ENCODE measurements at places on chromosomes 1 and 21. TPM values are rescaled to one million over a fixed set of nuclear protein-coding genes. Genes with fewer than 3 reads are reported as not detected.
A peak's percentile ranks its signal among the peaks of the same experiment; 100 is the strongest.

Gene IFNLR1
- total RNA-seq = 3.7 TPM

Gene SLC22A15
- 10.1 TPM for total RNA-seq

Gene PI4KB
- total RNA-seq = 46.5 TPM

Gene ATP1A4
- not detected for total RNA-seq

GRCh38 chr1:61585714-61586113 lies 139.2 kb downstream of the TM2D1 start:
- DNase-seq = no peak

DNA sequence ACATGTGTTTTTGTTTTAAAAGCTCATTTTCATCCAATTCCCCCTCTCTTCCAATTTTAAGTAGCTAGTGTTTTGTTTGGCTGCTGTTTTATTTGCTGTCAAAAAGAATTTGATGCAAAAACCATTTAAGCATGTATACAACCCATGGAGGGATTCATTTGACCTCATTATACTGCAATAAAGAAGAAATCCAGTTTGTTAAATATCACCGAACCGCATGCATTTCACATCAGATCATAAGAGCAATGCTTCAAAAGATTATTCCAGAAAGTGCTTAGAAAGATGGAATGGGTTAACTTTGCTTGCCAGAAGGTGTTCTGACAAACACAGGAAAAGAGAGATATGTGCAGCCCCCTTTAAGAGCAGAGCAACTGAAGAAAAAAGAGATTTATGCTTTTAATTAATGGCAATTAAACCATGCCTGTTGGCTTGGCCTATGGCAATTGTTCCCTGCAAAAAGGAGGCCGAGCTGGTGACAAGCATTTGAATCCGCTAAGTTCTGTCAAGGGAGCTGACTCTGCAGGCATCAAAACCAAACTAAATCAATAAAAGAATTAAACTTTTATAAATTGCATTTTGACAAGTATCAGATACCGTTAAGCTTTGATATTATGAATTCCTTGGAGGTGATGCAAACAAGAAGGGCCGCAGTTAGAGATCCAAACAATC lies 14.4 kb upstream of the BARHL2 start:
- no peak for DNase-seq

DNA sequence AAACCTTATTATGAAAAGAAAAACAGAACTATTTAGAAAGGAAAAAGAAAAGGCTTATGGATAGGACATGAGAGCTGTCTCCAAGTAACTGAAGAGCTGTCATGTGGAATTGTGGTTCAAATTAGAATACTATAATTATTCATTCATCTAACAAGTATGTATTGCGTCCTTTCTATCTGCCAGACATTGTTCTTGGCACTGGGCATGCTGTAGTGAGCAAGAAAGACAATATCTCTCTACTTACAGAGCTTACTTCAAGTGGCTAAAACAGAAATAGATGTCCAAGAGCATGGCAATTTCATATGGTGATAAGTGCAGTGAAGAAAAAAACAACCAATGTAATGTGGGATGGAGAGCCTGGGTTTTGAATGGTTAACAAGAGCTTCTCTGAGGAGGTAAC lies 413.0 kb downstream of the DPYD start:
- no peak for DNase-seq

DNA sequence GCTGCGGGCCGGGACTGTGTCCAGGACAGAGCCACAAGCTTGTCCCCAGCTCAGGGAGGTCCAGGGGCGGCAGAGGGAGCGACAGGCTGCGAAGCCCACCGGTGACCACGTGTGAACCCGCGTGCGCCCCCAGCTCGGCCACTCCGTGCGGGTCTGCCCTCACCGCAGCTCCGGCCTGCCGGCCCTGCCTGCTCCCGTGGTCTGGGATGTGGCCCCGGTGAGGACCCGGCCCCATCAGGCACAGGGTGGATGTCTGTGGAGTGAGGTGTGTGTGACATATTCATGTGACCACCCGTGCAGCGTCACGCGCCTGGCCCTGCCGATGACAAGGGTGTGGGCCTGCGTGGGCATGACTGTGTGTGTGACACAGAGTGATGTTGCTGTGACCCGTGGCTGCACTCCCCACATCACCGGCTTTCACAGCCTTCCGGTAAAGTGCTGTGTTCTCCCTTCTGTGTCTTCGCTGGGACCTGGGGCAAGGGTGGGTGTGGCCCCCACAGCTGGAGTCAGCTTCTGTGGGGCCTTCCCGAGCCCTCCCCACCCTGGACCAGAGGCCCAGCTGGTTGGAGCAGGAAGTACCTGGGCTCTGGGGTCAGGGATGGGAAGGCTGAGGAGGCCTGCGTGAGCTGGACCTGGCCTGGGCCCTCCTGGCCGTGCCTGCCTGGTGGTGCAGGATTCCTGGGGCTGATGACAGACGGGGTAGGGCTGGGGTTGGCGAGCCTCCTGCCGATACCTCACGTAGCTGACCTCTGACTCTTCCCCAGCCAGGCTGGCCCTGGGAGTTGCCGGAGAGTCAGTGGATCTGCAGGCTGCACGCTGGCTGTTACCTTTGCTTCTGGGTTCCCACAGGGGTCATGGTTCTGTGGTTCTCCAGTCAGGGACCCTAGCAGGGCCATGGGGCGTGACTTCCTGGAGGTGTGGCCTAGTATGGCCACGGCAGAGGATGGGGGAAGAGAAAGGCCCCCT lies 4.1 kb downstream of the RNF223 start:
- no peak for DNase-seq

- DNase-seq = peak; percentile 96
These were observed 47.0 kb downstream of the AHDC1 start for GRCh38 chr1:27556781-27557595.

GRCh38 chr1:56404066-56404465 lies 175.3 kb downstream of the PLPP3 start:
- no peak for DNase-seq

DNA sequence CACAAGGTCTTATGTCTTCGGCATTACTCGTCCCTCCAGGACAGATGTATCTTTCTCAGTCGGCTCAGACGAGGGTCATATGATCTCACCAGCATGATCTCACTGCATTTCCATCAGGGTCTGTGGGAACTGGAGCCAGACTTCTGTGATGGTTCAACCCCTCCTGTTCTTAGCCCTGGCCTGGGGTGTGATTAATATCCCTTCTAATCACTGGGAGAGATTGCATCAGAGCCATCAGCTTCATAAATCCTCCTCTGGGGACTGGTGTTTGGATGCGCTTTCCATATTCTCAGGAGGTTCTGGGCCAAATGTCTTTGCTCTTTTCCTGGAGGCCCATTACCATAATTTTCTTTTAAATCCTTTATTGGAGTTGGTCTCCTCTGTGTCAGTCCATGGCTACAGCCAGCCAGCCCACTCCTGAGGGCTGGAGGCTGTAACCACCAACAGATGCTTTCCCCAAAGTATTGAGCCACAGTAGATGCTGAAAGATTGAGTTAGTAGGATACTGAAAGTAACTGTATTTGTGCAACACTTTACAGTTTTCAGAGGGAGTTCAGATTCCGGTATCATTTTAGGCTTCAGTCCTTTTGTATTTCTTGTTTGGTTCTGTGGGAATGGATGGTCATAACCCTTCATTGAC lies 20.0 kb downstream of the CACNA1E start:
- no peak for DNase-seq

DNA sequence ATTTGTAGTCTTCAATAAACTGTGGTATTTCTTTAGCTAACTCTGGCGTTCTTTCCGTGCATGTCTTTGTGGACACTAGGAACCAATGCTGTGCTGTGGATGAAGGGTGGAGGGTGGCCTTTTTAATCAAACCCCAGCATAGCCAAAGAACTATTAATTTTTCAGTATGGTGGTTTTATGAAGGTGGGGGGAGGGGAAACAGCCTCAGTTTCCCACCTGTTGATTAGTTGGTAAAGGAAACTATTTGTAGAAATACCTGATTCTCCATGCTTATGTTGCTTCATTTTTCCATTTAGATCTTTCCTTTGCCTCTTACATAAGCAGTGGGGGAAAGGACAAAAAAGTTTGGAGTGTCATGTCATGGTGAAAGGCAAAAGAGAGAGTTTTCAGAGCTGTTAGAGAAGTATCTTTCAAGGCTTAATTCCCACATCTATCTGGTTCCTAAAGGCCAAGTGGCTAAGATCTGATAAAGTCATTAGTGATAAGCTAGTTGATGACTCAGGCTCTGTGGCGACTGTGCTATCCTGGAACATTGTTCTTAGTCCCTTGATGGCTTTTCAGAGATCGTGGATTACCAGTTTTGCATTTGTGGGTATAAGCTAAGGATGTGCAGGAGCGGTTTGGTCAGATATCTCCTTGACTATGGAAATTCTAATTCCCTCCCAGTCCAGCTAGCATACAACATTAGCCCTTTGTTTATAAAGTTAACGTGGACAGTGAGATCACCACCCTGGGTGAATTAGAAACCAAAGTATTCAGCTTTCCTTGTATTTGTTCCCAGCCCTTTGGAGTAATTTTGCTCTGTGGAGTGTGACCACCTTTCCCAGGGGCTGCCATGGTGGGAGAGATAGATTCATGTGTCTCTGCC lies 8.7 kb upstream of the HAX1 start:
- DNase-seq = no peak

DNA sequence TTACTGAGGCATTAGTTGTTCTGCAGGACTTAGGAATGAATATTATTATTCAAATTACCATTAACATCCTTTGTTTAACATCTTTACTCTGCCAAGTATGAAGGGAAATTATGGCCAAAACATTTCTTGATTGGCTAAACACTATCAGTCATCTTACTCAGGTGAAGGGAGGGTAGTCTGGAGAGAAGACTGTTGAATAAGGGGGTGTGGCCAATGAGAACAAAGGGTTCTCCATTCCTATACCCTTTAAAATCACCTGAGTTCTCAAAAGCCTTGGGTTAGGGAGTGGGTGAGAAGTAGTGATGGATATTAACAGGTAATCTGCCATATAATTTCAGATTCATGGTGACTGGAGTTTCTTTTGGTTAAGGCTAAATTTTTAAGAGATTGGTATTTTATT lies 19.3 kb downstream of the CRYZL1 start:
- no peak for DNase-seq

DNA sequence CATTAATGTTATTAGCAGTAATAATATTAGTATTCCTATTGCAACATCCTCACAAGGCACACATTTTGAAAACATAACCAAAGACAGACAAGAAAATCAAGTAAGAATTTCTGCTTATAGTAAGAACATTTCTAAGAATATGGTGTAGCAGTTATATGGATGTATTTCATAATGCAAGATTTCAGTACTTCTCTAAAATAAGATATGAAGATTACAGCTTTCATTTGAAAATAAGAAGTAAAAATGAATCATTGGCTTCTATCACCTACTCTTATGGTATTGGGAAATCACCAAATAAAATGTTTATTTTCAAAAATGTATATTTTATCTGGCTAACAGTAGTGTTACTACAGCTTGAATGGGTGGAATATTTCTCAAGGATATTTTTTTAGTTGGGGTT lies 103.8 kb upstream of the USP25 start:
- no peak for DNase-seq

DNA sequence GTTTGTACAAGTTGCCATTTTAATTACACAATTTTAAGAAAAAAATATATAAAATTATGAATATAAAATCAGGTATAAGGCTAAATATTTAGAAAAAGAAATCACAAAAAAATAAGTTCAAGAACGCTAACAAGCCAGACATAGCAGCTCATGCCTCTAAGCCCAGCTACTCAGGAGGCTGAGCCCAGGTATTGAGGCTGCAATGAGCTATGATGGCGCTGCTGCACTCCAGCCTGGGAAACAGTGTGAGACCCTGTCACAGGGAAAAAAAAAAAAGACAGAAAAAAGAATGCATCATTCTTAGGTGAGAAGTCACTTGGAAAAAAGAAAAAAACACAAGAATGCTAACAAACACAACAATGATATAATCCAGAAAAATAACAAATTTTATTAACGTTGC lies 112.3 kb upstream of the PRDX6 start:
- no peak for DNase-seq

- DNase-seq = peak; percentile 92
These were observed 791 bp upstream of the MAST2 start for GRCh38 chr1:45802343-45803298.

DNA sequence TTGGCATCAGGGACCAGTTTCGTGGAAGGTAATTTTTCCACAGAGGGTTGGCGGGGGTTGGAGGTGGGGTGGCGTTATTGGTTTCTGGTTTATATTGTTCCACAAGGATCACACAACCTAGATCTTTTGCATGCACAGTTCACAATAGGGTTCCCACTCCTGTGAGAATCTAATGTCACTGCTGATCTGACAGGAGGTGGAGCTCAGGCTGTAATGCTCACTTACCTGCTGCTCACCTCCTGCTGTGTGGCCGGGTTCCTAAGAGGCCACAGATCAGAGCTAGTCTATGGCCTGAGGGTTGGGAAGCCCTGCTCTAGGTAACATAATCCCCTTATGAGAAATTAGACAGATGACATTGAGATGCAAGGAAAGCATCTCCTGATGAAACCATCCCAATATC lies 12.6 kb downstream of the GBP5 start:
- no peak for DNase-seq

- no peak for DNase-seq
These were observed 8.9 kb upstream of the PDE9A start for GRCh38 chr21:42644223-42645208.

DNA sequence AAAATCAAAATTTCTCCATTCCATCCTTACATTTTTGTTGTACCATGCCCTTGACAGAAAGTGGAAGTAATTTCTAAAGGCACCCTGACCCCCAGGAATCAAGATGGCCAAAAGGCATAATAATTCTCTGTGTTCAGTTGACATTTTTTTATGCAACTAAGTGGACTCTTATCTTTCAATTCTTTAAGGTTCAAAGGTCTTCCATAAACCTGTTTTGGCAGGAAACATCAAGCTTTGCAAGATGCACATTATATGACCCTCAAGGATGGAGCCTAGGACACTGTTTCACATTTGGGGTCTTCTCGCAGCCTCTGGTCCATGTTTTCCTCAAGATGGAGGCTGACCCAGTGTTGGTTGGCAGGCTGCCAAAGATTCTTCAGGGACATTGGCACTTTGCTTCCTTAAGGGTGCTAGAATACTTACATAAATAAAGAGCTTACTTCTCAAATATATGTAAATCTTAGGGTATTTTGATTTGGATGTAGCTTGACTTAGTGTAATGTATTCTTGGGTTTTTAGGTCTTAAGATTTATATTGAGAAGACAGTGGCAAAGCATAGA lies 48.0 kb upstream of the COG2 start:
- DNase-seq = no peak

DNA sequence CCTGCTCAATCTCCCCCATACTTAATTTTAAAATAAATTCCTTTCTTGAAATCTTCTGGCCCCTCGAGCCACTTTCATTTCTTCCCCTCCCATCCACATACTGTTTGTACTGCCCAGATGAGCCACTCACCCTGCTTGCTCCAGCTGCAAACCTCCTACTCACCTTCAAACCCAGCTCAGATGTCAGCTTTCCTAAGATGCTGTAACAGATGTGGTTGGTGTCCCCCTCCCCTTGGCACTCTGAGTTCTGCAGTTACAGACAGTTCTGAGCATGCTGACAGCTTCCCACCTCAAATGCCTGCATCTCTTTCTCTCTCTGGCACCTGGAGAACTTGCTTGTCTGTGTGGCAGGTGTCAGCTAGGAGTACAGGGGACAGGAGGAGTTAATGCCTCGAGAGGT lies 106.7 kb downstream of the PTPRU start:
- no peak for DNase-seq

GRCh38 chr1:113194846-113195830 lies 122.1 kb downstream of the LRIG2 start:
- no peak for DNase-seq

Measured in right atrium auricular region (tissue), 2 donors.